ENCODE measurements at places on chromosomes 2 and 18.

- DNase-seq, result no peak
Measured at GRCh38 chr2:240948905-240949790, 43.0 kb downstream of the CROCC2 start.

GRCh38 chr2:234334756-234335155 is 162.1 kb downstream of the ARL4C start:
- no peak for DNase-seq

- DNase-seq, result no peak
Measured at GRCh38 chr2:186910996-186911395, 62.0 kb upstream of the ZSWIM2 start.

DNA sequence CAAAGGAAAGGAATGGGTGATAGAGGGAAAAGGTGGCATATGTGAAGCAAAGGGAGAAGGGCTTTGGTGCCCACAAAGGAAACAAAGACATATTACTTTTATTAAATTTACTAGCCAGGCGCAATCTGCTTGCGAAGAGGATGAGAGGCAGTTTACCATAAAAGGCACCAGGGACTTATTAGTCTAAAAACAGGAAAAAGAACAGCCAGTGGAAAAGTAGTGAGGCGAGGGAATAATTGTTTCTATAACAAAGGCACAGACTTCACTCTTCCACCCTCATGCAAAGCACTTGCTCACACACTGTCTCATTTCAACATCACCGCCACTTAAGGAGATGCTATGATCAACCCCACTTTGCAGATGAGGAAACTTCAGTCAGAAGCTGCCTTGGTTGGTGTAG is 210.5 kb downstream of the ALPK2 start:
- DNase-seq, result no peak

DNA sequence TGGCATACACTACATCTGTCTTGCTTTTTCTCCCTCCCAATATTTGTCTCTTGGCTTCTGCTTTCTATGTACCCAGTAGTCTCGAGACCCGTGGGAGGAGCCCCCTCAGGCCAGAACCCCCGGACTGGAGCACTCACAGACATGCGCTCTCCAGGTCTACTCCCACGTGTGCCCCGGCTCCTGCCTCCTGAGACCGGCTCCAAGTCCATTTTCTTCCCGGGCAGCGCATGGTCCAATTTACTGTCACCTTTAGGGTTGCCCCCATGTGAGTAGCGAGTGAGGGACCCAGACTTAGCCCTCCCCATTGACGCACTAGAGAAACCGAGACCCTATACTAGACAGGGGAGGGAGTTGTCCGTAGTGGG is 11.8 kb upstream of the TEX51 start:
- no peak for DNase-seq

GRCh38 chr2:240601061-240601830 is 14.7 kb downstream of the CAPN10 start:
- DNase-seq, result no peak

GRCh38 chr2:165790466-165790865 is 3.6 kb downstream of the GALNT3 start:
- DNase-seq, result no peak

DNA sequence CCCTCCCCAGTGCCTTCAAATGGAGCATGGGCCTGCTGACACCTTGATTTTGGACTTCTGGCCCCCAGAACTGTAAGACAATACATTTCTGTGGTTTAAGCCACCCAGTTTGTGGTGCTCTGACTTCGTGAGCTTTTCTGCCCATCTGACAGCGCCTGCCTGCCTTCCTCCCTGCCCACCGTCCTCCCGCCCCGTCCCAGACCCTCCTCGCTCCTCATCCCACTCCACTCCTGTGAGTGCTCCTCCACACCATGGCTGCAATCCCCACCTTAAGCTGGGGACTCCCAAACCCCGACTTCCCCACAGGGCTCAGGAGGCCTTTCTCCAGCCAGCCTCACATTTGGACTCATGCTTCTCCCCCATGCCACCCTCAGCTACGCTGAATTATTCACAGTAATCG is 70.7 kb downstream of the CABLES1 start:
- no peak for DNase-seq

GRCh38 chr2:235513984-235514626 is 20.3 kb downstream of the AGAP1 start:
- DNase-seq, result no peak

- DNase-seq, result no peak
Measured at GRCh38 chr2:231359948-231360347, 35.6 kb upstream of the B3GNT7 start.

DNA sequence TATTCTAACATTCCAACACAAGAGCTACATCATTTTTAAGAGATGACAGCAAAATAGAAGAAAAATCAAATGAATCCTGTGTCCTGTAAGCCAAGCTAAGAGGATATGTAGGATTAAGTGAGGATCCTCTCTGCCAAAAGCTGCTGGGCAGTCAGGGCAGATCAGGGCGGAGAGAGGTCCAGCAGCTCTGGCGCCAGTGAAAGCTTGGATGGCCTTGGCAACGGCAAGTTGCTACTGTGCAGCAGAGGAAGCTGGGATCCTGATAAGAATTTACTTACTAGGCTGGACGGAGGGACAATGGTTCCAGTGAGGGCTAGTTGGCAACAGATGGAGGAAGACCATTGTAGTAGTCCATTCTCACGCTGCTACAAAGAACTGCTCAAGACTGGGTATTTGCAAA is 391.5 kb downstream of the XIRP2 start:
- no peak for DNase-seq

DNA sequence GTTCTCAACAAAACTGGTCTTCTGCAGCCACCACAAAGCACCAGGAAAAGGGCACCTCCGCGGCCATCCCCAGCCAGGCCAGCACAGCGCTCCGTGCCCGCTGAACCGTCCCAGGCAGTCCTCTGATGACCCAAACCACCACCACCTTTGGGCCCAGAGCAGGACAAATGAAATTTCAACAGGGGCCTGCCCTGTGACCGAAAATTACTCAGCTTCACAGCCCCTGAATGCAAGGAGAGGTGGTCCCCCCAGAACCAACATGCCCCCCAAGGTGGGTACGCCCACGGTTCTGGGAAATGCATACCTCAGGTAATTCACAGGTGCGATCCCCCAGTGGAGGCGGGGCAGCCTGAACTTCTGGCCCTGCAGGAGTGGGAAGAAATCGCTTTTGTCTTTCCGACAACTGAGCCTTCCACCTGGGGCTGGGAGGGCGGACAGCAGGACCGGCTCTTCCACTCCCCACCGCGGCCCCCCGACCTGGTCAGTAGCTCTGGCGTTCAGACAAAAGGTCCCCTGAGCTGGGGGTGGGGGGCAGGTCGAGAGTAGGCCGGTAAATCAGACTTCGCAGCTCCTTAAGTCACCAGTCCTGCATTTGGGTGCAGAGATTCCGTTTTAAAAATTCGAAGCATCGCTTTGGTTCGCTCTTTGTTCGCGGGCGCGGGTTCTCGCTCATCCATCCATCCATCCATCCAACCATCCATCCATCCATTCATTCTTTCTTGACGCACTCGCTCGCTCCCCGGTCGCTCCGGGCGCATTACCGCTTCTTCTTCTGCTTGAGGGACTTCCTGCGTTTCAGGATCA is 1.4 kb downstream of the ARL4C start:
- no peak for DNase-seq

GRCh38 chr2:113282747-113283533 is 4.2 kb upstream of the PAX8 start:
- DNase-seq, result no peak
